Left hindlimb (tissue), 1 donor: ENCODE measurements at places on chromosomes 1 and 21.

DNA sequence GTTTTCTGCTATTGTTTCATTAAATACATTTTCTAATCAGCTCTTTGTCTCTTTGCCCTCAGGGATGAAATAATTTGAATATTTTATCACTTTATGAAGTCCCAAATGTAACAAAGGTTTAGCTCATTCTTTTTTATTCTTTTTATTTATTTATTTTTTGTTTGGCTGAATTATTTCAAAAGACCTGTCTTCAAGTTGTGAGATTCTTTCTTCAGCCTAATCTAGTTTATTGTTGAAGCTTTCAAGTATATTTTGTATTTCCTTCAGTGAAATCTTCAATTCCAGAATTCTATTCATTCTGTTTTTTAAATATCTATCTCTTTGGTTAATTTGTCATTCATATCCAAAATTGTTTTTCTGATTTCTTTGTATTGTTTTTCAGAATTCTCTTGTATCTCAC, 10.8 kb downstream of the LY9 start:
- no peak for DNase-seq

- no peak for DNase-seq
Observed at GRCh38 chr1:197268012-197268411, at the start of gene CRB1. Gene CRB1, plus strand, starts transcription at chr1:197268252. Its CDS starts 161 bp downstream, at chr1:197268413.

GRCh38 chr21:29299046-29299915, 559 bp downstream of the BACH1 start:
- DNase-seq, result no peak

GRCh38 chr1:27862671-27863537, 9.4 kb upstream of the THEMIS2 start:
- DNase-seq, result peak; percentile 60

DNA sequence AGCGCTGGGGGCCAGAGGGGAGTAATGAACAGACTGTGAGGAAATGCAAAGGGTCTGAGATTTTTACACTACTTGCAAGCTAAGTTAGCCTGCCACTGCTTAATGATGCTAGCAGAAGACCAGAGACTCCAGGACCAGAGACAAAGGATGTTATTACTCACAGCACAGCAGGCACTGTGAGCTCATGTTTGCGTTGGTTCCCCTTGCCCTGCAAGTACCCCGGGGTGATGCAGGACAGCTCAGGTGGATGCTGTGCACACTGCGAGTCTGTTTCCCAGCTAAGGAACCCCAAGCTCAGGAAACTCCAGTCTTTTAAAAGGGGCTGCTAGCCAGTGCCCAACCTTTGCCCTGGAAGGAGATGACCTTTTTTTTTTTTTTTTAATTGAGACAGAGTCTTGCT, 1.2 kb downstream of the FHAD1 start:
- DNase-seq, result no peak

GRCh38 chr1:89198491-89199072, at the start of gene GBP4:
Gene GBP4, minus strand, starts transcription at chr1:89198942. Its CDS starts 108 bp downstream, at chr1:89198834.
- DNase-seq, result no peak

GRCh38 chr1:61782771-61783170, 40.5 kb downstream of the PATJ start:
- no peak for DNase-seq

GRCh38 chr1:10863886-10864285, 67.4 kb upstream of the CASZ1 start:
- no peak for DNase-seq

DNA sequence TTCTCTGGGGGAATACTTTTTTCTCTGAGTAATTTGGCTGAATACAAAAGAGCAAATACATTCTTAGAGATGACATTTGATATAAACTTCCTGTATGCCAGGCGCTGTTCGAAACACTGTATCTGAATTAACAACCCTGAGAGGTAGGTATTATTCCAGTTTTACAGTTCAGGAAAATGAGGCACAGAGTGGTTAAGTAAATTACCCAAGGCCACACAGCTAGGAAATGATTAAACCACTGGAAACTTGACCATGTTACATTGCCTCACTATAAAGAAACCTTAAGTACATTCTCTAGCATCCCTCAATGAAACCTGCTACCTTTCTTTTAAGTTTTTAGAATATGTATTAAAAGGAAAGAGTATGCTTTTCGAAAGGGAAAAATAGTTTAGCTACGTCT, 54.6 kb downstream of the SMYD2 start:
- DNase-seq, result no peak

DNA sequence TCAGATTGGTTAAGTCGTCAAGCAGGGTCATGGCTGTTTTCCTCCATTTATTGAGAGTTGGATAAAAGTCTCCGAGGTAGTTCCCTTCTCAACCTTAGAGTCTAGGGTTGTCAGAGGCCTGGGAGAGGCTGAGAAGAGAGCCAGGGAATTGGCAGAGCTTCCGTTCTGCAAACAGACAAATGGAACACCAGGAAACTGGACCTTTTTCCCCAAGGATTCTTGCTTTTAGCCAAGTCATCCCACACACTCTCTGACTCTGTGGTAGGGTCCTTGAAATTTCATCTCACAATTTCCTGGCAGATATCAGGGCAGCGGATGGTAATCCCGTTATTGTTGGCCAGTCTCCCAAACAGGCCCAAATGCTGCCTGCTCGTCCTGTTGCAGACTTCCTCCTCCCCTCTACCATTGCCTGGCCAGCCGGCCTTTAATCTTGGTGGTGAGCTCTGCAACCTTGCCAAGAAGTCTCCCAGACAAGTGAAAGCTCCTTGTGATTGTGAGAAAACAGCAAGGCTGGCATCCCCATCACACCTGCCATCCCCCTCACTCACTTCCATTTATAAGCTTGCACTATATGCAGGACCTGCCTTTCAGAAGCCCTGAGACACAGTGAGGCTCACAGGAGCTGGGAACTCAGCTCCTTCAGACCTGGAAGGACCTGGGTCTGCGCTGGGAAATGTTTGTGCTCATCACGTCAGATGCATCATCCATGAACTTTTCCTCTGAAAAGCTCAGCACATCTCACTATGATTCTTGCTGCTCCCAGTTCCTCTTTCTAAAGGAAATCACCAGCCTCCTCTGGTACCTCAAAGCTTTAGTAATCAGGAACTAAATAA, 13.7 kb upstream of the SRP9 start:
- peak; percentile 63 for DNase-seq

DNA sequence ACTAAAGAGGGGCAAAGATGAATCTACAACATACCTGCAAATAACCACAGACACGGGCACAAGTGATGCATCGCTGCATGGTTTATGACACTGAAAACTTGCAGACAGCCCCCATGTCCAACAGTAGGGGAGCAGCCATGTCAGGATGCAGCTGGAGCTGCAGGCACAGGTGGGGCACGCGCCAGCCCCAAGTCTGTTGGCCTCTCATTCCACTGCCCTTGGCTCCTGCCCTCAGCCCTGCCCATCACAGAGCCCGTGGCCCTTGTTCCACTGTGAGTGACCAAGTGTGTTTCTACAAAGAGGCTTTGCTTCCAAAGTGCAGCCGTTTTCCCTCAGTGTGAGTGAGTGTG, 3.2 kb upstream of the PADI4 start:
- no peak for DNase-seq

DNA sequence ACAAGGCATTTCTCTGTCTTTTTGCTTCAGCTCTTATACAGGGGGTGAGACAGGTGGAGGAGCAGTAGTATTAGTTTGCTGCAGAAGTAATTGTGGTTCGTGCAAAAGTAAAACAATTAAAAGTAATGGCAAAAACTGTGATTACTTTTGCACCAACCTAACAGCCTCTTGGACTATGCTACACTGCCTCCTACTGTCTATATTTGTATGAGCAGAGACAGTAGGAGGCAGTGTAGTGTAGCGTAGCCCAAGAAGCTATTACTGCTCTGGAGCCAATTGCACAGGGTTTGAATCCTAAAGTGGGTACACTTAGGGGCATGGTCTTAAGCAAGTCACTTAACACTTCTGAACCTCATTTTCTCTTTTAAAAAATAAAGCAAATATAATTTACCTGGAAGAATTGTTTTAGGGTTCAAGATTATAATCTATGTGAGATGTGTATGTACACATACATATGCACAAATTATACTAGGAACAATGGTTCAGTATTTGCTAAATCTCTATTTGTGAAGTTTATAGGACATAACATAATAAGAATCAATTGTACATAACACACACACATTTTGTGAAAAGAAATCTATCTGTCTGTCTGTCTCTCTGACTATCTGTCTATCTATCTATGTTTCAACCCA, 103.8 kb downstream of the BRINP3 start:
- no peak for DNase-seq

DNA sequence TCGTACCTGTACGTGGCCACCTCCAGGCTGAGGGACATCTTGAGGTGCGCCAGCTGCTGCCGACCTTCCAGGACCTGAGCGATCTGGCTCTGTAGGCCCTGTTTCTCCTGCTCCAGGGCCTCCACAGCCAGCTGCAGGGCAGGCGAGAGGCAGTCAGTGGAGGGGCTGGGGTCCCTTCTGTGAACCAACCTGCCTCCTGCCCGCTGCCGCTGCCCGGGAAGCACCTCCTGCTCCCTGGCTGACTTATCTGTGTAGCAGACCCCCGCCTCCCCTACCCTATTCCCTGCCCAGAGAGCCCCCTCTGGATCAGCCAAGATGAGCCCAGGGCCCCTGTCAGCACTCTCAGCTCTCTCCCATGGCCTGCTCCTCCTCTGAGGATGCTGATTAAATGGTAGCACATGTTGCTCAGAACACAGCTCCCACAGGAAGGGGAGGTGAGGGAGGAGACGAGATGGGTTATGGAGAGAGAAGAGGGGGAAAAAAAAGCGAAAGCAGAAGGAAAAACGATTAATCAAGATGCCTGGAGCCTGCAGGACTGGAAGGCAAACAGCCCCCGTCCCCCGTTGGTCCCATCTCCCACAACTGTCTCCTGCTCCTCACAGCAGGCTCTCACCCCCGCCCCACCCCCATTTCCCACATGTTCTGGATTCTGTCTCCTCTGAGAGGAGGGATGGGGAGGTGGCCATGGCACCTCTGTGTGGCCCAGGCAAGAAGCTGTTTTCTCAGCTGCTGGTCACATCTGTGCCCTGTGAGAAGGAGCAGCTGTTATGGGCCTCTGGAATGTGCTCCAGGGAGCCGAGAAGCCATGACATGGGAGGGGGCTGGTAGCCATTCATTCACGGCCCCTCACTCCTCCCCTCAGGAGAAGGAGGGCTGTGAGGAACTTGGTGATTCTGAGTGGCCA, 1.7 kb downstream of the NES start:
- DNase-seq, result peak; percentile 82

- DNase-seq, result no peak
Observed at GRCh38 chr1:218752126-218752525, 407.0 kb downstream of the TGFB2 start.

DNA sequence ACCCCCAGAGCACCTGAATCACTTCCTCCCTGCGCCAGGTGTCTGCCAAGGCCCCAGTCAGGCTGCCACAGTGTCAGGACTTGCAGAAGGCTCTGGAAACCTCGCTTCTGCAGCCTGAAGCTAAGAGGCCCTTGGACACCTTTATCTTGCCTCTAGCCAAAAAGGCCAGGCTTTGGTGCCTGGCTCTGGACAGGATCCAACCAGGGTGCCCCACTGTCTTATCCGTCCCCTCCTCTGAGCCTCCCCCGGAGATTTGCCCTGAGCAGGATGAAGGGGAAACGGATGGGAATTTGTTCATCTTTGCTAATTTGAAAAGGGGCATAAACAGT, 12.8 kb upstream of the CLSTN1 start:
- DNase-seq, result no peak

- no peak for DNase-seq
Observed at GRCh38 chr1:42904434-42904833, 54.2 kb downstream of the SLC2A1 start.

GRCh38 chr1:186843226-186843625, 14.5 kb downstream of the PLA2G4A start:
- DNase-seq, result no peak

GRCh38 chr1:177289532-177289931, 118.8 kb downstream of the BRINP2 start:
- no peak for DNase-seq

DNA sequence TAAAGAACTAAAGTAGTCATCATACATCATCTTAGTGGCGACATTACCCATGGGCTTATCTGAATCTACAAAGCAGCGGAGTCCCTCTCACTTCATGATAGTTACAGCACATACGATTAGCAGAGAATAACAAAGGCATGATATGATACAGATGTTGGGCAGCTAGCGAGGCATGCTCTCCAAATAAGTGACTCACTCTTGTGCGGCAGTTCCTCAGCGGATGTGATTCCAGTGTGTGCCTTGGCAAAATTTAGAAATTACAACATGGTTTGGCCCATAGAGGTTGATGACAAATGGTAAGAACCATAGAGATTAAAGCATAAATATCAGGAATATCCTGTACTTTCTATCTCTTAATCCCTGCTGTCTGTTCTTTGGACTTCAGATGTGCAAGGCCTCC, 48.1 kb upstream of the PAXBP1 start:
- no peak for DNase-seq

- peak; percentile 44 for DNase-seq
Observed at GRCh38 chr1:87154384-87154783, 174.3 kb upstream of the LMO4 start.

DNA sequence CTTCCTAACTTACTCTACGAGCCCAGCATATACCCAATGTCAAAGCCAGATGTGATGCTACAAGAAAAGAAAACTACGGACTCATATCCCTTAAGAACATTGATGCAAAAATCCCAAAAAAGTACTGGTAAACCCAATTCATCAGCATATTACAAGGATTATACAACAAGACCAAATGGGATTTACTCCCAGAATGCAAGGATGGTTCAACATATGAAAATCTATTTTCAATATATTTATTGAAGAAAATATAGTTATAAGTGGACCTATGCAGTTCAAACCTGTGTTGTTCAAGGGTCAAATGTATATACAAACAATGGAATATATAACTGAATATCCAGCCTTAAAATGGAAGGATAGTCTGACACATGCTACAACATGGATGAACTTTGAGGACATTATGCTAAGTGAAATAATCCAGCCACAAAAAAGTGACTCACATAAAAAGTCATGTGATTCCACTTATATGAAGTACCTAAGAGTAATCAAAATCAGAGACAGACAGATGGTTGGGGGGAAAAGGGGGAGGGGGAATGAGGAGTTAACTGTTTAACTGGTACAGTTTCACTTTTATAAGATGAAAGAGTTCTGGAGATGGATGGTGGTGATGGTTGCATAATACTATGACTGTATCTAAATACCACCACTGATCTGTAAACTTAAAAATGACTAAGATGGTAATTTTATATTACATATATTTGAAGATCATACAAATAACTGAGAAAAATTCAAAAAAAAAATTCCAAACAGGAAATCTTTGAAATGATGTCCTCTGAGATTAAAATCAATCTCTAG, 3.7 kb upstream of the KLF18 start:
- DNase-seq, result no peak

DNA sequence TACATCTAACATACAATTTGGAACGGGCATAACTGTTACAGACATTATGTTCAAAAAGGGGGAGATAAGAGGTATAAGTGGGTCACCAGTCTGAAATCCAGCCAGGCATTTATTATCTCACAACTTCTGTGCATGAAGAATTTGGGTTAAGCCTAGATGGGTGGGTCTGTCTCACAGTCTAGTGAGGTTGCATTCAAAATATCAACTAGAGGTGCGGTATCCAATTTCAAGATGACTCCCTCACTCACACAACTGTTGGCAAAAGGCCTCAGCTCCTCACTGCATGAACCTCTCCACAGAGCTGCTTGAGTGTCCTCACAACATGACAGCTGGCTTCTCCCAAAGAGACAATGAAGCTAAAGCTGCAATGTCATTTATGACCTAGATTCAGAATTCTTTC, 4.7 kb downstream of the AUNIP start:
- no peak for DNase-seq
